Left forelimb (tissue), 1 donor: ENCODE measurements at places on chromosomes 7 and 10.

GRCh38 chr10:58980826-58981415 is 195.5 kb upstream of the PHYHIPL start:
- no peak for DNase-seq

DNA sequence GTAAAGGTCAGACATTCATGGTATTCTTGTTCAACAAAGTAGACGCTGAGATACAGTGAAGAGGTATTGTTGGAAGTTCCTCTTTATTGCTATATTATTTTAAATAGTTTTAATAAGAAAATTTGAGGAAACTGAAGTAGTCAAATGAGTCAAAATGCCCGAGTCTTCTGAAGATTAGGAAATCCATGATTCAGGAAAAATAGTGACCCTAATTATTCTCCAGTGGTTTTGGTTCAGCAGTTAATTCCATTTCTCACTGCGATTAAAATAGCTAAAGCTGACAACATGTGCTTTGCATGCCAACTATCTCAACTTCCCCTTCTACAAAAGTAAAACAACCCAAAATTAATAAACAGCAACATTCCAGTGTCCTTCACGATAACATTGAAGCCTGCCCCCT is 32.7 kb upstream of the PFKP start:
- DNase-seq: no peak

DNA sequence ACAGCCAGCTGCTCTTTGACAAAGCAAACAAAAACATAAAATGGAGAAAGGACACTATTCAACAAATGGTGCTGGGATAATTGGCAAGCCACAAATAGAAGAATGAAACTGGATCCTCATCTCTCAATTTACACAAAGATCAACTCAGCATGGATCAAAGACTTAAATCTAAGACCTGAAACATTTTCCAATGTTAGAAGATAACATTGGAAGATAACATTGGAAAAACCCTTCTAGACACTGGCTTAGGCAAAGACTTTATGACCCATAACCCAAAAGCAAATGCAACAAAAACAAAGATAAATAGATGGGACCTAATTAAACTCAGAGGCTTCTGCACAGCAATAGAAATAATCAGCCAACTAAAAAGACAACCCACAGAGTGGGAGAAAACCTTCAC is 425.7 kb upstream of the SEMA3D start:
- no peak for DNase-seq

- no peak for DNase-seq
Measured at GRCh38 chr7:18213652-18214051, 186.0 kb upstream of the PRPS1L1 start.

GRCh38 chr7:131244259-131244852 is 83.3 kb upstream of the MKLN1 start:
- no peak for DNase-seq

DNA sequence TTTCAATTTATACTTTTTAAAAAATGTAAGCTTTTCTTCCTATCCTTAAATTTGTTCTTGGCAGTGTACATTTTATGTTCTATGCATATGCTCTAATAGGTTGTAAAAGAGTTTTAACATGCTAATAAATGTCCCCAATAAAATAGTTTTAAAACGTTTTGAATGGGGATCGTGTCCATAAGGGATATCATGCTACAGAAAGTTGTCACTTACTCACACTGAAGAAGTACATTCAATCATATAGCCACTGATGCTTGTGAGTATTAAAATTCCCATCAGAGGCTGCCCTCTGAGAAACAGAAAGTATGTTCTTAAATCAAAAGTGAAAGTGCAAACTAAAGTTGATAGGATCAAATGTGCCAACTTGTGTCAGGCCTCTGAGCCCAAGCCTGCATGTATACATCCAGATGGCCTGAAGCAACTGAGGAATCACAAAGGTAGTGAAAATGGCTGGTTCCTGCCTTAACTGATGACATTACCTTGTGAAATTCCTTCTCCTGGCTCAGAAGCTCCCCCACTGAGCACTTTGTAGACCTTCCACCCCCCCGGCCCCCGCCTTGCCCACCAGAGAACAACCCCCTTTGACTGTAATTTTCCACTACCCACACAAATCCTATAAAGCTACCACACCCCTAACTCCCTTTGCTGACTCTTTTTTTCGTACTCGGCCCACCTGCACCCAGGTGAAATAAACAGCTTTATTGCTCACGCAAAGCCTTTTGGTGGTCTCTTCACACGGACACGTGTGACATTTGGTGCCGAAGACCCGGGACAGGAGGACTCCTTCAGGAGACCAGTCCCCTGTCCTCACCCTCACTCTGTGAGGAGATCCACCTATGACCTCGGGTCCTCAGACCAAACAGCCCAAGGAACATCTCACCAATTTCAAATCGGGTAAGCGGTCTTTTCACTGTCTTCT is 877 bp upstream of the NOD1 start:
- DNase-seq: no peak

DNA sequence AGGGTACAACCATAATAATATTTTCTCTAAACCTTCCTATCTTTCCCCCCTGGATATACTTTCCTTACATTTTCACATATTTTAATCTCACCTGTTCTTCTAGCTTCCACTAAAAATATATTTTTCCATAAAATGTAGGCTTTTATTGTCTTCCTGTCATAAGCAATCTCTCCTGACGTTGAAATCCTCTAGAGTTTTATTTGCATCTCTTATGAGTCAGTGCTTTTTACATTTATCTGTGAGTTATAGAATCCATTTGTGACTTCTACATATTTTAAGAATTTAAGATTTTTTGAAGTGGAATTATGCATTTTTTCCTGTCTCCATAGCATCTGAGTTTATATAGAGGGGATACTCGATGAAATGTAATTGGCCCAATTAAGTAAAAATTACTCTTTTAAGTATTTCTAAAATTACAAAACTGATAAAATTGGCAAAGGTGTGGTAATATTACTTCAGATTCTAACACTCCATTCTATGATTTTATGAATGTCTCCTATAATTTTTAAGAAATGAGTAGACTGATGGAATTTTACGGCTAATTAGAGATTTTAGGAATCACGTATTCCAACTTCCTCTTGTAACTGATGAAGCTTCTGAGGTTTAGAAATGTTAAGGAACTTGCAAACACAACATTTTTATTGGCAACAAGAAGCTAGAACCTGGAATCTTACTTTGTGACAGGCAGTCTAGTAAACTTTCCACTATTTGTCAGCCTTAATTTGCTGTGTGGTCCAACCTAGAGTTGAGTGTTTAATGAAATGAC is 422.9 kb upstream of the SEMA3A start:
- DNase-seq: no peak

GRCh38 chr7:42986781-42987248 is 54.6 kb downstream of the MRPL32 start:
- DNase-seq: no peak

DNA sequence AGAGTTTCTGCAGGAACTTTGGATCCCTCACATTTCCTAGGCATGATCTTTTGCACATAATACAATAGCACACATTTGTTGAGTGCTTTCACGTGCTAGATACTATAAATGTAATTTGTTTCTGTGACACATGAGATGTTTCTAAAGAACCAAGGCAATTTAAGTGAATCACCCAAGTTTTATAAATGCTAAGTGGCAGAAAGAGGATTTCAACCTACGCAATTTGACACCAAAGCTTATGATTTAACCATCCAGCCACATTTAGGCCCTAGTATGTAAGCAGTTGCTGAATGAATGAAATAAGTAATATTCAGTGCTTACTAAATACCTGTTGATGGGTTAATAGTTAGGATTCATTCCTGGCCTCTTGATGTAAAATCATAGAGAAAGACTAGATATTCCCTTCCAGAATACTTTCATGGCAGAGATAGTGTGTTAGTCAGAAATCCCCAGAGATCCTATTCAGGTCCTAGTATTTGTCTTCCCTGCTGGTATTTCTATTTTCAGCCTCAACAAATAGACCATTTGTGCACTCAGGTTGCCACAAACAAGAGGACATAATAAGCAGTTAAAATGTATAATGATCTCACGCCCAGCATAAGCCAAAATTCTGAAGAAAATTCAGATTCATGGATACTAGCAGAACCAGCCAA is 572.6 kb downstream of the IPMK start:
- no peak for DNase-seq
